CD8-positive, alpha-beta memory T cell (primary cell): ENCODE measurements at places on chromosomes 12 and 14. TPM values are rescaled to one million over a fixed set of nuclear protein-coding genes. Genes with fewer than 3 reads are reported as not detected.

Gene TAS2R13
- polyA plus RNA-seq = not detected

Gene GUCY2C
- polyA plus RNA-seq = not detected

Gene PAX9
- not detected for polyA plus RNA-seq

Gene REM2
- polyA plus RNA-seq = 1.0 TPM

Gene ENDOU
- not detected for polyA plus RNA-seq

Gene PRKD1
- polyA plus RNA-seq = not detected

GRCh38 chr12:2051700-2052621 lies 826 bp upstream of the CACNA1C start:
- peaks cover 4% of the 10 kb centered on the region for H3K4me1 ChIP-seq
- no peaks in the 10 kb centered on the region for H3K36me3 ChIP-seq

GRCh38 chr14:32820682-32821081 lies 118.0 kb upstream of the NPAS3 start:
- no peaks in the 10 kb centered on the region for H3K4me1 ChIP-seq
- H3K27me3 ChIP-seq = no peaks in the 10 kb centered on the region
- no peak overlapping the region for H3K27ac ChIP-seq
- H3K4me3 ChIP-seq = no peak overlapping the region
- no peak for DNase-seq

GRCh38 chr12:114888928-114889584 lies 205.1 kb upstream of the TBX3 start:
- no peaks in the 10 kb centered on the region for H3K4me1 ChIP-seq
- H3K36me3 ChIP-seq = no peaks in the 10 kb centered on the region
- H3K27me3 ChIP-seq = no peaks in the 10 kb centered on the region

DNA sequence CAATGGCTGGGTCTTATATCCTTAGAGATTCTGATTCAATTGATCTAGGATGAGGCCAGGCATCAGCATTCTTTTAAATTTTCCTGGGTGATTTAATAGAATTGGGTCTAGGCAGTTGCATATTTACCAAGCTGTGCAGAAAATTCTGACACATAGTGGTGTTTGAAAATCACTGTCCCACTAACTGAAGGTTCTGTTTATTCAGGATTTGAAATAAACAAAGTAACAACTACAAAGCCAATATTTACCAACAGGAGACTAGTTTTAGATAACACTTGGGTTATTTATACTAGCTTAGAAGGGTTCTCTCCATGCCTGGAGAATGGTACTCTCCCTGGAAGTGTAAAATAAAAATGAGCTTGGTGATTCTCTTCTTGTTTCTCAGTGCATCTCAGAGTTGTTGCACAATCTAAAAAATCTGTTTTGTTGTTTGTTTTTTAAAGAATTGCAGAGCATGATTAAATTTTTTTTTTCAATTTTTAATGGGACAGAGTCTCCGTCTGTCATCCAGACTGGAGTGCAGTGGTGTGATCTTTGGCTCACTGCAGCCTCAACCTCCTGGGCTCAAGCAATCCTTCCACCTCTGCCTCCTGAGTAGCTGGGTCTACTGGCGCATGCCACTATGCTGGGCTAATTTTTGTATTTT lies 16.9 kb downstream of the BEST3 start:
- no peaks in the 10 kb centered on the region for H3K4me1 ChIP-seq
- no peak for DNase-seq
- no peaks in the 10 kb centered on the region for H3K36me3 ChIP-seq
- no peak overlapping the region for H3K4me3 ChIP-seq
- H3K27me3 ChIP-seq = no peaks in the 10 kb centered on the region
- H3K27ac ChIP-seq = no peak overlapping the region

- no peak overlapping the region for H3K27ac ChIP-seq
- no peaks in the 10 kb centered on the region for H3K36me3 ChIP-seq
- H3K4me3 ChIP-seq = no peak overlapping the region
- peaks cover 3% of the 10 kb centered on the region for H3K4me1 ChIP-seq
These were observed 74.3 kb downstream of the PPM1A start for GRCh38 chr14:60323199-60323896.

DNA sequence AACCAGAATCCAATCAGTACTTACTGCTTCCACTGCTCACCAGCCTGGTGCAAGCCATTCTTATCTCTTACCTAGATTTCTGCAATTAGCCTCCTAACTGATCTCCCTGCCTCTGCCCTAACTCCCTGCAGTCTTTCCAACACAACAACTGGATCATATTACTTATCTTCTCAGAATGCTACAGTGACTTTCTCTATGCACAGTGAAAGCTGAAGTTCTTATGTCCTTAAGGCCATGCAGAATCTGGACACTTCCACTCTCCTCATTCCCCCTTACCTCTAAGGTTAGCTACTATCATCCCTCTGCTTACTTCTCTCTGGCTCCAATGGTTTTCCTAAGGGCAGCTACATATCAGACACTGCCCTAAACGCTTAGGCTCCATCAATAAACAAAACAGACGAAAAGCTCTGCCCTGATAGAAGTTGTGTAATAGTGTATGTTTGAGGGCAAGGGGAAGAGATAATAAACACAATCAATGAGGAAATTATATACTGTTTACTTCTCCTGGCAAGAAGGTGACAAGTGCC lies 4.0 kb downstream of the KTN1 start:
- no peak overlapping the region for H3K4me3 ChIP-seq
- no peaks in the 10 kb centered on the region for H3K36me3 ChIP-seq
- H3K27me3 ChIP-seq = no peaks in the 10 kb centered on the region
- peaks cover 60% of the 10 kb centered on the region for H3K4me1 ChIP-seq
- no peak overlapping the region for H3K27ac ChIP-seq
- no peak for DNase-seq
